ENCODE measurements at places on chromosomes 1 and 21.

GRCh38 chr1:112744009-112744578, 29.0 kb upstream of the PPM1J start:
- no peak for DNase-seq

DNA sequence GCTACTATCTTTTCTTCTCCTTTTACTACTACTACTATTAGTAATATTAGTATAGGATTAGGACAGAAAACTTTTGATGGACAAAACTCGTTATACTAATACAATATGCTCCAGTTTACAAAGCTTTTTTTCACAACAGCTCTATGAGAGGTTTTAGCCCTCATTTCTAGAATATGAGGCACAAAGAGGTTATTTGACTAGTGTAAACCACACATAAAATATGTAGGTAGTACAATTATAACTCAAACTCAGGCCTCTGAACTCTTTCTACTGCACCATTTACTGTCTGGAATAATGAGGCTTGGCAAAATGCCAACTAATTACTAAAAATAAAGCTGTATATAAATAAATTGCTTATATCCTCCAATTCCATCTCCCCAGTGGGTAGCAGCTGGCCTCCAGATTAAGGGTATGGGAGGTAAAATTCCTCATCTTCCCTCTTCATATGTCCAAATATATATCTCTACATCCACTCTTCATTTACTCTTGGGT, 99.9 kb downstream of the LYST start:
- no peak for DNase-seq

- DNase-seq: no peak
Observed at GRCh38 chr1:182600745-182601415, 3.3 kb downstream of the RGS16 start.

DNA sequence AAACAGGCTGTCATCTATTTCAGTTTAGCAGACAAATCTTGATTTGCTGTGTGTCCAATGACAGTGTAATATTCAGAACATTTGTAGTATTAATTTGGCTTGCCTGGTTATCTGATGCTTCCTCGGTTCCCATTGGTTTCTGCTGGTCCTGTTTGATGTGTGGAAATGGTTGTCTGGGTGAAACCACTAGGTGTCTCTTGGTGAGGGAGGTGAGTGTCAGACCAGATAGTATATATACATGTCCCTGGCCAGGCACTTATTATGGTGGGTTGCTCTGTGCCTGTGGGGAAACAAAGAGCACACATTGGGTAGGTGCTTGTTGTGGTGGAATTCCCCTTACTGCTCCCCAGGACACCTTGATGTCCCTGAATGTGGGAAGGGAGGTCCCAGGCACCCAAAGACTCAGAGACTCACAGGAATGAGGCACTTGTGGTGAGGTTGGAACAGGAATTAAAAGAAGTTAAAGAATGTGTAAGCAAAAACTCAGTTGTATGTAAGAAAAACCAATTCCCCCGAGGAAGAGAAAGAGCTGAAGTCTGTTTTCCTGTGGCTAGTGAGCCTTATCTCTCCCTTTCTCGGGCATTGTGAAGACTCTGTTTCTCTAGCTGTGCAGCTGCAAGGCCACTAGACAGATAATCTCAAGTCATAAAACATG, 1519.1 kb downstream of the BRINP3 start:
- no peak for DNase-seq

DNA sequence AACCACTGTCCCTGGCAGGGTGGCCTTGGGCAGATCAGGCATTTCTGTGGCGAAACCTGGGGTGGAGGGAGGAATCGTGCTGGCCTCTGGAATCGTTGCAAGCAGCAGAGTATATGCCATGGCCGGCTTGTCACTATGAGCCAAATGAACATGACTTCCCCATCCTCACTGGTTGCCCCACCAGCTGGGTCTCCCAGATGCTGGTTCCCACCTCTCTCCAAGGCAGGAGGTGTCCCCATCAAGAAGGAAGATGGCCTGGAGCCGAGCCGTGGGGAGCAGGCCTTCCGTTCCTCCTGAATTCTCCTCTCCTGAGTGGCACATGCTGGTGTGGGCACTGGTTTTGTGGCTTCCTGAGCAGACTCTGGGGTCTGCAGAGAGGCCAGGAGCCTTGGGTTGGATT, 60.2 kb upstream of the ACTRT2 start:
- DNase-seq: no peak

GRCh38 chr1:245168906-245169305, 14.1 kb downstream of the KIF26B start:
- DNase-seq: no peak

DNA sequence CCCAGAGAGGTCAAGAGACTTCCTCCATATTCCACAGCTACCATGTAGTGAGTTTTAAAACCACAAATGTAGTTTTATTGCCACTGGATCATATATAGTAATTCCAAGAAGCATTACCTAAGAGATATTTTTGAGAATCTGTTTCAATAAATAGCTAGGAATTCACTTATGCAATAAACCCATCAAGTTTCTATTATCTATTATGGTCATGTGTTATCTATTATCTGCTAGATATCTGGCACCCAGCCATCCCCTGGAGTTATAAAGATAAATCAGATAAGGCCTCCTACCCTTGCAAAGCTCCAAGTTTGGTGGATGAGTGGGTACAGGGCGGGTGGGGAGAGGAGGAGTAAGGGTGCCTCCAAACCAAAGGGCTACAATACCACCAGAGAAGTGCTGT, 10.3 kb upstream of the VWA5B1 start:
- DNase-seq: no peak

DNA sequence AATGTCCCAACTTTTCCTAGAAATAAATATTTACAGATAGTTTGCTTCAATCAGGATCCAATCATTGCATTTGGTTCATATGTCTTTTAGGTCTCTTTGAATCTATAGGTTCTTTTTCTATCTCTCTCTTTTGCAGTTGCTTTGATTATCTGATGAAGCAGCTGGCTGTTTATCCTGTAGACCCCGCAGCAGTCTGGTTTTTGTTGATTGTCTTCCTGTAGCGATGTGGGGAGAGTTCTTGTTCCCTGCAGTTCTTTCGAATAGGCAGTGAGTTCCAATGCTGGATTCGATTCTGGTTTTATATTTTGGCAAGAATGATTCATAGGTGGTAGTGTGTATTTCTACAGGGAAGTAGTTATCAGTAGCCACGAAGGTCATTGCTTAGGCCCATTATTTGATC, 7.4 kb upstream of the MIXL1 start:
- no peak for DNase-seq

- DNase-seq: no peak
Observed at GRCh38 chr1:44235808-44236207, 22.5 kb downstream of the DMAP1 start.

- no peak for DNase-seq
Observed at GRCh38 chr1:221397141-221397540, 344.7 kb downstream of the DUSP10 start.

- DNase-seq: peak; percentile 44
Observed at GRCh38 chr1:221439008-221439746, 302.7 kb downstream of the DUSP10 start.

- no peak for DNase-seq
Observed at GRCh38 chr1:112956544-112957132, 642 bp upstream of the SLC16A1 start.

GRCh38 chr1:199789141-199789540, 238.4 kb upstream of the NR5A2 start:
- DNase-seq: no peak

DNA sequence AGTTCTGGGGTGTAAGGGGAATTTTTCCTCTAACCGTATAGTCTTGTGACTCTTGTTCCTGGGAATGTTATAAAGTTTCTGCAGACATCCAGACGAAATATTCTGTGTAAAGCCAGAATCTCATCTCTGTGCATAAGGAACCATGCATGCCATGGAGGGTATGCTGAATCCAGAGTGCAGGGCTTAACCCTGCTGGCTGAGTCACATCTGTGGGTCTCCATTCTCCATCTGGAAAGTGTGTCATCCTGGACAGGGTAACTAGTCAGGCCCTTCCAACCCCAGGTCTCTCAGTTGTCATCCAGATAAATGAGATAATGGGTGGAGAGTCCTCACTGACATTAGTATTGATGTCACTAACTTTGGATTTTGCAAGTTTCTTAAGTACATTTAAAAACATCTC, 48.8 kb downstream of the ATP5PO start:
- DNase-seq: no peak

DNA sequence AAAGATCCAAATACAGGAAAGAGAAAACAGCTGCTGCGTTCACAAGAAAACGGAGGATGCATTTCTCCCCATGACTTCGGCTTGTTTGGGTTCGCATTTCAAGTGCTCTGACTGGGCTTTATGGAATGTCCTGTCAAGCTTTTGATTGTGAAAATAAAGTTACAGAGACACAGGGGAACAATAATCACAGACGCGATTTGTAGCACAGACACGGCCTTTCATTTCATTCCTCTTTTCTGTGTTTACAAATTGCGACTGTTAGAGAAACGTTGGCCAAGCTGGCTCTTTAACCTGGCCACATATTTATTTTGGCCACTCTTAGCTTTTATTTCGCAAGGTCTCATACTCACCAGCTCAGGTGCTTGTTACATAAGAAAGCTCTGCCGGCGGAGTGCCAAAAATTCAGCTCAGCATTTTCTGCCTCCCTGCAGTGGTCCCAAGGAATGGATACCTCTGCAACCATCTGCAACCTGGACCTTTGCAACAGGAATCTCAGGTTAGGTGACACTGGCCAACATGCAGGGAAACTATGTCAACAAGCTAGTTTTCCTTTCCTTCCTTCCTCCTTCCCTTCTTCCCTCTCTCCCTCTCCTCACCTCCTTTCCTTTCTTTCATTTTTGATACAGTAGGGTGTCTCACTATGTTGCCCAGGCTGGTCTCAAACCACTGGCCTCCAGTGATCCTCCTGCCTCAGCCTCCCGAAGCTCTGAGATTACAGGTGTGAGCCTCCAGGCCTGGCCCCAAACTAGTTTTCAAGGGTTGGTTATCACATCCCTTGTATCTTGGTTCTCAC, 58.2 kb upstream of the SLC45A1 start:
- DNase-seq: no peak

- DNase-seq: no peak
Observed at GRCh38 chr1:204726478-204726877, 40.9 kb upstream of the LRRN2 start.

- DNase-seq: no peak
Observed at GRCh38 chr21:42532466-42533181, 19.0 kb downstream of the SLC37A1 start.

DNA sequence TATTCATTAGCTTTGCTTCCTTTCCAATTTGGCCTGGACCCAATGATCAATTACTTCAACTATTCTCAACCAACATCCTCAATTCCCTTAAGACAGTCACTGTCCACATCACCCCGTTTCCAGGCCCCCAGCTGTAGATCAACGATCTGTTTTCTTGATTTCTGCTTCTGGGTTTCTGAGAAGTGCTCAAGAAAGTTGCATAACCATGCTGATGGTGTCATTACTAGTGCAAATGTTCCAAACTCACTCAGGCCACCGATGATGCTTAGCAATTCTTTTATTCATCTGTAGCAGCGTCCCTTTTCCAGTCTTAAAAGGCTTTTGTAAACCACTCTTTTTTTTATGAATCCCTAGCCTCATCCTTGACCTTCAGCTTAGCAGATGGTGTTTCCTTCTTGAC, 155.8 kb upstream of the PTGFR start:
- DNase-seq: no peak

GRCh38 chr1:67685558-67686266, 711 bp downstream of the GADD45A start:
- peak; percentile 54 for DNase-seq

- no peak for DNase-seq
Observed at GRCh38 chr1:167272369-167272957, 51.8 kb downstream of the POU2F1 start.

GRCh38 chr1:155226188-155226909, 17.9 kb downstream of the MTX1 start:
- DNase-seq: peak; percentile 70

DNA sequence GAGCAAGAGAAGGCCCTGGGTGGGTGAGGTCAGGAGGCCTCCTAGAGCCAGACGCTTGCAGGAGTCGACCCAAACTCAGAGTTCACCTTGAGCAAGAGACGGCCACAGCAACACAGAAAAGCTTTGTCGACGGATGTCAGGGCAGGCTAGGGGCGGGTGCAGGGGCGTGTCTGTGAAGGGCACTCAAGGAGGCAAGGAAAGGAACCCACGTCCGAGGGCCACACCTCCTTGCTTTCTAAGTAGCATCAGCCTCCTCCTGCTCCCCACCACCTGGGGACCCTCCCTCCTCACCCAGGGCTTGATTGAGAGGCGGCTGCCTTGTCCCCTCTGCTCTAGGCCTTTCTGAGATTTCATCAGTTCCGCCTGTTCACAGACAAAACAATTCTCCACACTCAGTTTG, 92.1 kb downstream of the OMA1 start:
- DNase-seq: no peak

- no peak for DNase-seq
Observed at GRCh38 chr1:221100611-221101010, 221.4 kb downstream of the HLX start.

DNA sequence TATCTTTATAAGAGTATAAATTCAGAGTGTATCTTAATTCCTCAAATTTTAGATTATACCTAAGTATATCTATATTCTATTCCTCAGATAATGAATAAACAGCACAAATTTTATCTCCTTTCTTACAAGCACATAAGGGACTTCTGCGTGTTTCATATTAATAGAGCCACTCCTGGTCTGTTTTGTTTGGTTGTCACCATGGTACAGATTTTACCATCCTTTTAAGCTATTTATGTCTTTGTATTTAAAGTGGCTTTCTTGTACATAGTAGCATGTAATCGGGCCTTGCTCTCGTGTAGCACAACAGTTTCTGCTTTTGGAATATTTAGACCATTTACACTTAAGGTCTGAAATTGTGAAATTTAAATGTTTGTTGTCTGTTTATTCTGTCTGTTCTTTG, 52.6 kb upstream of the SLC35A3 start:
- DNase-seq: no peak

GRCh38 chr1:204326771-204327300, 32.9 kb downstream of the PLEKHA6 start:
- DNase-seq: no peak

GRCh38 chr1:23403735-23404486, 20.6 kb downstream of the TCEA3 start:
- peak; percentile 72 for DNase-seq
